ENCODE measurements at places on chromosomes 11 and 22.

DNA sequence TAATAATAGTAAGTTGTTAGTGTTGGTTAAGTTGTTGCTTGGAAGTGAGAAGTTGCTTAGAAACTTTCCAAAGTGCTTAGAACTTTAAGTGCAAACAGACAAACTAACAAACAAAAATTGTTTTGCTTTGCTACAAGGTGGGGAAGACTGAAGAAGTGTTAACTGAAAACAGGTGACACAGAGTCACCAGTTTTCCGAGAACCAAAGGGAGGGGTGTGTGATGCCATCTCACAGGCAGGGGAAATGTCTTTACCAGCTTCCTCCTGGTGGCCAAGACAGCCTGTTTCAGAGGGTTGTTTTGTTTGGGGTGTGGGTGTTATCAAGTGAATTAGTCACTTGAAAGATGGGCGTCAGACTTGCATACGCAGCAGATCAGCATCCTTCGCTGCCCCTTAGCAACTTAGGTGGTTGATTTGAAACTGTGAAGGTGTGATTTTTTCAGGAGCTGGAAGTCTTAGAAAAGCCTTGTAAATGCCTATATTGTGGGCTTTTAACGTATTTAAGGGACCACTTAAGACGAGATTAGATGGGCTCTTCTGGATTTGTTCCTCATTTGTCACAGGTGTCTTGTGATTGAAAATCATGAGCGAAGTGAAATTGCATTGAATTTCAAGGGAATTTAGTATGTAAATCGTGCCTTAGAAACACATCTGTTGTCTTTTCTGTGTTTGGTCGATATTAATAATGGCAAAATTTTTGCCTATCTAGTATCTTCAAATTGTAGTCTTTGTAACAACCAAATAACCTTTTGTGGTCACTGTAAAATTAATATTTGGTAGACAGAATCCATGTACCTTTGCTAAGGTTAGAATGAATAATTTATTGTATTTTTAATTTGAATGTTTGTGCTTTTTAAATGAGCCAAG is 2.7 kb downstream of the NEAT1 start:
- peak; percentile 53 for DNase-seq

DNA sequence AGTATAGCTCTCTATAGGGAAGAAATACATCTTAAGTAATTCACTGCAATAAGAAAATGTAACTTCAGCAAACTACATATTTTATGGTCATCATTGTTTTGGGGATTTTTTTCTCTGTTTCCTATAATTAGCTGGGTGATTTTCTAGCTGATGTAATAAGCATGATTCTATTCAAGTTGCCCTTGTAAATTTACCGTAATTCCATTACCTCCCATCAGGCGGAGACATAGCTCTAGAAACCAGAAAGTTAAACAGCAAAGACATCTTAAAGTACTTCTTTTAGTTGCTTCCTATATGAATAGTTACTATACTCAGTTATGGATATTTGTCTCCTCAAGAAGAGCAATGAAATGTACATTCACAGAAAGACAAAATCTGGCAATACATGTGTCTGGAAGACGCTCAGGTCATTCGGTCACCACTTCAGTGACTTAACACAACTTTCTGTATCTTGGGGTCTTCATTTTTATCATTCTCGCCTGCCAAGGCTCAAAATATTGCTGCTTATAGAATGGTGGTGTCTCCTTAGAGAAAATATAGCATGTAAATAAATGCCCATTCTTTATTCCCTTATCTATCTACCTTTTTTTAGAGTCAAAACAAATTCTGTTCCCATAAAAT is 239.9 kb upstream of the ZC3H12C start:
- DNase-seq = no peak

GRCh38 chr11:120652705-120653335 is 141.3 kb downstream of the GRIK4 start:
- DNase-seq = no peak

DNA sequence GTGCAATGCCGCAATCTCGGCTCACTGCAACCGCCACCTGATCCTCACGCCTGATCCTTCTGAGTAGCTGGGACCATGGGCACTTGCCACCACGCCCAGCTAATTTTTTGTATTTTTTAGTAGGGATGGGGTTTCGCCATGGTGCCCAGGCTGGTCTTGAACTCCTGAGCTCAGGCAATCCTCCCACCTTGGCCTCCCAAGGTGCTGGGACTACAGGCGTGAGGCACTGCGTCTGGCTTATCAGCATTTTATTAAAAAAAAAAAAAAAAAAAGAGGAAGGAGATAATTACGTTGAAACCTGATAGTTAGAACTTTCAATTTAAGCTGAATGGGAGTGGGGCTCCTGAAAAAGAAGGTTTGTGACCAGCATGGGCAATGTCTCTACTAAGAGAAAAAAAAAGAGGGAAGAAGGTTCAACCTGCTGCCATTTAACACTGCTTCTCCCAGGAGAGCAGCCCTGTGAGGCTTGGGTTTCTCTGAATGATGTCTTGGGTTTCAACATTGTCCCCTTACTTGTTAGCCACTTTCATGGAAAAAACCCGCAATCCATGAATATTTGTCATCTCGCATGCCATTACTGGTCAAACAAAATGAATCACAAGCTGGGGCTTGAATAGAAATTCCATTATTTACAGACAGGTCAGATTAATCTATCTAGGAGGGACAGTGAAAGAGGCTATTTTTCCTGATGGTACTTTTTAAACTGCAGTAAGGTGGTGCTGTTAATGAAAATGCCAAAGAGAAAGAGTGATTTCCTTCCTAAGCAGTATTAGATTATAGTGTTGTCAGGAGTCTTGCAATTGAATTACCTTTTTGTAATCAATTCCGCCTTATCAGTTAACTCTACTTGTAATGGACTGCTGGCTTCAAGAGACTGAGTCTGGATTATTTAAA is 72.5 kb downstream of the PACS1 start:
- DNase-seq = no peak

DNA sequence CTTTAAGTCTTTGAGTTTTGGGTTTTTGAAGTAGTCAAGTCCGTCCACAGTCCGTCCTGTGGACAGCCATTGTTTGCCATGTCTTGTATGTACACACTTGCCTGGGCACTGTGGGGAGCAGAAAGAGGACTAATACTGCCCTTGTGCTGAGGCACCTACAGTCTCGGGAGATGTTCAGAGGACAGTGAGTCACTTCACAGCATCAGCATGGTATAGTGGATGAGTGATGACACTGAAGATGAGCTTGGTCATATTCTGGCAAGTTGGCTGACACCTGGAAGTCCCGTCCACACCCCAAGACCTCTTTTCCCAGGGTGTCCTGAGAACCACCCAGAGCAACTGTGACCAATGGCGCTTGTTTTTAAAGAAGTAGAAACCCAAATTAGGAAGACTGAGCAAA is 29.2 kb downstream of the NF2 start:
- DNase-seq = no peak

DNA sequence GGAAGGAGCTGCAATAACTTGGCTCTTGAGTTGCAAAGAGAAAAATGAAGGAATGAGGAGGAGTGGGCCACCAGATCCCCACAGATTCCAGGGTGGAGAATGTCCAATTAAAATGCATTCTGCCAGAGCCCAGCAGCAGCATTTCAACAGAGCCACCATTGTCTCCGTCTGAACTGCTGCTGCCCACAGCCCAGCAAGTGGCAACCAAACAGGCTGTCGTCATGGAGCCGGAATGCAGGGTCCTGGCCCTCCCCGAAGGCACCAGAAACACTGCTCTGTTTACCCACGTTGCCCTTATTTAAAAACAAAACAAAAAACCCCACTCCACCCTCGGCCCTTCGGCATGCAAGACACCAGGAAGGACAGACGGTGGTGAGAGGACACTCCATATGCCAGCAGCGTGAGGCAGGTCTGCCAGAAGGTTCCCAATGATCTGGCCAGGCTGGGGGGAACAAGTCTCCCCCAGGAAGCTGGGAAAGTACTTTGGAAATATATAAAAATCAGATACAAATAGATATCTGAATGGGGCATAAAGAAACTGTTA is 32.5 kb downstream of the PLEKHA7 start:
- no peak for DNase-seq

GRCh38 chr22:42324990-42325710 is 54.7 kb upstream of the TCF20 start:
- DNase-seq = no peak

- no peak for DNase-seq
These were observed 96.6 kb downstream of the KCNC1 start for GRCh38 chr11:17831228-17831627.

GRCh38 chr11:2724653-2725367 is 25.0 kb upstream of the KCNQ1OT1 start:
- no peak for DNase-seq

GRCh38 chr22:47375621-47376321 is 613.3 kb downstream of the TBC1D22A start:
- no peak for DNase-seq

GRCh38 chr11:132605825-132606570 is 926.3 kb downstream of the OPCML start:
- DNase-seq = no peak

DNA sequence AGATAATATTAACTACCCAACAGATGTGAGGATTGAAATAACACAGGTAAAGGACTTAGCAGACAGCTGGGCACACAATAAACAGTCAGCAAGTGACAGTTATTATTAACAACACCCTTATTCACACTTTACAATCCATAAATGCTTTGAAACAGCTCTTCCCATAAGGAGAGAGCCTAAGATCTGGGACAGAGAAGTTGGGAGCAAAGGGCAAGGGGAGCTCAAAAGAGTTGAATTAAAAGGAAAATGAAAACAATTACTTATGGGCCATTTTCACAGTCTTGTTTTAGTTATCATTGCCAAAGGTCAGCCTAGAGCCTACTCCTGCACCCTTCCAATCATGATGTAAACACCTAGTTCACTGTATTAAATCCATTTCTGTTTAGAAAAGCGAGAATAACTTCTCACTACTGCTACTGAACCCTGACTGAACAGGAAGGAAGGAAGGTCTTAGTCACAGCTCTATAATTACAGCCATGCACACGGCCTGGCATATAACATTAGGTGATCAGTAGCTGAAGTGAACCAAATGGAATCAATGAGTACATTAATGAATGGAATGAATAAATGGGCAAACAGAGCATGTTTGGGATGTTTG is 111.3 kb downstream of the PLEKHA7 start:
- no peak for DNase-seq

GRCh38 chr11:2836315-2837095 is 49.1 kb downstream of the CDKN1C start:
- DNase-seq = no peak

- DNase-seq = no peak
These were observed 10.0 kb downstream of the NCAM1 start for GRCh38 chr11:112971195-112971594.

- no peak for DNase-seq
These were observed 408.3 kb upstream of the CADM1 start for GRCh38 chr11:115912484-115912945.

DNA sequence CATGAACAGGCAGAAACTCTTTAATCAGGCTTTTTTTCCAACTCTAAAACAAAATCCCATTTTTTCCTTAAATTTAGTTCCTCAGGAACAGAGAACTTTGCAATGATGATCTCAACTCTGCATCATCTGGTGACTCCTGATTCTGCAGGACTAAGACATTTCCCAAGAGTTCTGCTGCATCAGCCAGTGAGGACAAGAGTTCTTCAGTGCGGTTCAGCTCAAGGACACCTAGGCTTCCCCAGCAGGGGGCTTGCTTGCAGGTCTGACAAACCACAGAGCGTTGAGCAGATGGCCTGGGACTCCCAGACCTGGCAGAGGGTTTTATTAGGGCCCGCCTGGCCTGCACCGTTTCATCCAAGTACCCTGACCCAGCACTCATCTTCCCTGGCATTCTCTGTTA is 6.4 kb downstream of the CDCA5 start:
- DNase-seq = no peak

DNA sequence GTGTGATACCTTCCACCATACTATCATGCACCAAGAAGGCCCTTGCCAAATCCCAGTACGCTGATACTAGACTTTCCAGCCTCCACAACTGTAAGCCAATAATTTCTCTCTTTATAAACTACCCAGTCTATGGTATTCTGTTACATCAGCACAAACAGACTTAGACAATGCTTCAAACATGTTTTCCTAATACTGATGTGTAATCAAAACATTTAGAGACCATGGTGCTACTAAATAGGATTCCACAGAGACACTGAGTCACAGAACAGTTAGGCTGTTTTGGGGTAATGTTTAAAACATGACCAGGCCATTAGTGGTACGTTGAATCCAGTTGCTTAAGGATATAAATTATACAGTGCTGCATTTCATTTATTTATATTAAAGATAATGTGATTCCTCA is 103.7 kb downstream of the PICALM start:
- no peak for DNase-seq

DNA sequence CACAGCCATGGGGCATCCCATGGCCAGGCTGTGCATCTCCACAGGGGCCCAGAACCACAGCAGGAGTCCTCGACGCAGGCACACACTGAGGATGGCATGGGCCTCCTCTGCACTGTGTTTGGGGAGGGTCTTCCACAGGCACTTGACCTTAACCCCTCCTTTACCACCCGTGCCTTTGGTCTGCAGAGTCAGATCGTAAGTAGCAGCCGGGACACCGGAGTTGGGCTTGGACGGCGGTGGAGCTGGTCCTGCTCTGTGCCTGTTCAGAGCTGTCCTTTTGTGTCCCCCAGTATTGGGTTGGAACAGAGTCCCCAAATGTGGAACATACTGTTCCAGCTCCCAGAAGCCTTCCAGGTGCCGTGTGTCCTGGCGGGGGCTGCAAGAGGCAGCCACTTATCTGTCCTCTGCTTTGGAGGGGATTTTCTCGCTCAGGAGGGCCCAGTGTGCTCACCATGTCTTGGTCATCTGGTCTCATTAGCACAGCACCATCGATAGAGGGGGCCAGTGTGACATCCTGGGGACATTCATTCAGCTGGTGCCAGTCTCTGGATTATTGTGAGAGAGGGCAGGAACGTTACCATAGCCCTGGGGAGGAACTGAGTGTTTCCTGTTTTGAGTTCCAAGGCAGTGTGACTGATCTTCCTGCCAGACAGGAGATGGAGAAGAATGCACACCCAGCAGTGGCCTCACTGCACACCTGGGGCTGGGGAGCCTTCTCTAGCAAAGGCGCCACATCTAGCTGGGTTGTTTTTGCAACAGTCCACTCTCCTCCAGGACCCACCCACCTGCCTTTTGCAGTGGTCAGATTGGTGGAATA is 12.4 kb downstream of the CRELD2 start:
- DNase-seq = no peak

DNA sequence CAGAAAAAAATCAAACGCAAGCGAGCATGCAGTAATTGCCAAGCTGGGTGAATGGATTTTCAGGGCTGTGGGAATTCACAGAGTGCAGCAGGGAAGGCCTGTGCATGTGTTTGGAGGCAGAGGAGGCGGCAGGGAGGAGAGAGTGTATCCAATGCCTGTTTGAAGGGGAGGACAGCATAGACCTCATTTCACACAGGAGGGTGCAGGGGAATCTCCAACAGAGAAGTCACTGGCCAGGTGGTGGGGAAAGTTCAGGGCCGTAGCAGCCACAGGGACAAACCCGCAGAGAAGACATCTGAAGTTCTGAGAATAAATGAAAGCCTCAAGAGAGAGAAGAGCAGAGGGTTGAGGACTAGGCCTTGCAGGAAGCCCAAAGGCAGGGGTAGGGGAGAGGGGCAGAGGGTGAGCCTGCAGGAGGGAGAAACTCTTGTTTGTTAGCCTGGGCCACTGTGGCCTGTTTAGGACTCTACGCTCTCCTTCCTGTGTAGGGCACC is 19.2 kb upstream of the KDM2A start:
- DNase-seq = no peak

All from stimulated activated CD8-positive, alpha-beta memory T cell treated with anti-CD3 and anti-CD28 coated beads, Interleukin-4, amount 100 ng/mL, for 1 hour (primary cell).